ENCODE measurements at places on chromosomes 13 and 19. TPM values are rescaled to one million over a fixed set of nuclear protein-coding genes. Genes with fewer than 3 reads are reported as not detected.

ELOF1 gene
- total RNA-seq = 9.8 TPM

HCST gene
- total RNA-seq = not detected

GARIN5A gene
- total RNA-seq = 0.98 TPM

ZNF729 gene
- total RNA-seq = under 0.01 TPM

FFAR3 gene
- under 0.01 TPM for total RNA-seq

POU4F1 gene
- under 0.01 TPM for total RNA-seq

NLRP7 gene
- not detected for total RNA-seq
